ENCODE measurements at places on chromosomes 7 and 10.

DNA sequence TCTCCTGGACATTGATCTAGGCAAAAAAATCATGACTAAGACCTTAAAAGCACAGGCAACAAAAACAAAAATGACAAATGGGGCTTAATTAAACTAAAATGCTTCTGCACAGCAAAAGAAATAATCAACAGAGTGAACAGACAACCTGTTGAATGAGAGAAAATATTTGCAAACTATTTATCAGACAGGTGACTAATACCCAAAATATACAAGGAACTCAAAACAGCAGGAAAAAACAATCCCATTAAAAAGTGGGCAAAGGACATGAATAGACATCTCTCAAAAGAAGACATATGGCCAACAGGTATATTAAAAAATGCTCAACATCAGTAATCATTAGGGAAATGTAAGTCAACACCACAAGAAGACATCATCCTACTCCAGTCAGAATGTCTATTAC is 166.8 kb downstream of the MTERF1 start:
- DNase-seq, result no peak

- no peak for DNase-seq
Measured at GRCh38 chr7:26868841-26869495, 4.6 kb upstream of the SKAP2 start.

DNA sequence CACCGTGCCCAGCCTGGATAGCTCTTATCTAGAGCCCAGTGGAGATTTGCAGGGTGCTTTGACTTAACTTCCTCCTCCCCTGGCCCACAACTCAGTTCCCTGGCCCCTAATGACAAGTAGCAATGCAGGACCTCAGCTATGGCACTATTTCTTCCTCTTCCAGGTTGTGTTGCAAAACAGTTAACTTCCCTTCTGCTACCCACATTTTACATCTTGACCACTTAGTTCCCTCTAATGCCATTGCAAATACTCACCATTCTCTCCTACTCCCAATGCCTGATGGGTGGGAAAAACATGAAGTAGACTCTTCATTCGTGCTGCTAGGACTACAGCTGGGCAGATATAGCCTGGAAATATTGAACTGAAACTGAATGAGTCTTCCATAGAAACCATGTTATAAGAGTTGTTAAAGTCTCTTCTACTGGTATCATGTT is 39.1 kb upstream of the FGL2 start:
- DNase-seq, result no peak

DNA sequence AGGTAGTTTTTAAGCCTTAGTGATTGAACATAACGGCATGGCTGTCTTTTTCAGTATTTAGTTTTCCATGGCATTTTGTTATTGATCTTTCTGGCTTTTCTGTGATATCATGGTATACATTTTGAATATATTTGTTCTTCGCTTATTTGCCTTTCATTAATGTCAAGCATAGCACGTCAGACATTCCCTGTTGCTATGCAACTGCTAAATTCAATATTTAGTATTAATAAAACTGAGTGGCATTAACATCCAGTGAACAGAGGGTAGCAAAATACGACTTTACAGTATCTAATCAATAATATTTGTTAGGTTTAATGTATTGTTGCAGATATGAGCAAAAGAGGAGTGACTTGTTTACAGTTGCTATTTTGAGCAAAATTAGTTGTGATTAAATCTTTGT is 72.5 kb downstream of the LCOR start:
- no peak for DNase-seq

- DNase-seq, result no peak
Measured at GRCh38 chr10:28913436-28914237, 236.3 kb downstream of the BAMBI start.
